ENCODE measurements at places on chromosomes 7 and 10. TPM values are rescaled to one million over a fixed set of nuclear protein-coding genes. Genes with fewer than 3 reads are reported as not detected.

The KEL gene
- 1.6 TPM for total RNA-seq

The MLXIPL gene
- 3.4 TPM for total RNA-seq

The UTF1 gene
- total RNA-seq = not detected

The MKX gene
- 0.51 TPM for total RNA-seq

The GRM3 gene
- total RNA-seq = not detected

The MACC1 gene
- total RNA-seq = 6.9 TPM

The ACTL6B gene
- not detected for total RNA-seq

The OR9A2 gene
- 0.41 TPM for total RNA-seq

The KCP gene
- 0.72 TPM for total RNA-seq

The JAKMIP3 gene
- 1.0 TPM for total RNA-seq

The AOAH gene
- total RNA-seq = 3.4 TPM

The FAM131B gene
- total RNA-seq = 1.5 TPM

The CRYGN gene
- not detected for total RNA-seq

The PRKCQ gene
- 15.2 TPM for total RNA-seq
